ENCODE measurements at places on chromosomes 16 and 17.

DNA sequence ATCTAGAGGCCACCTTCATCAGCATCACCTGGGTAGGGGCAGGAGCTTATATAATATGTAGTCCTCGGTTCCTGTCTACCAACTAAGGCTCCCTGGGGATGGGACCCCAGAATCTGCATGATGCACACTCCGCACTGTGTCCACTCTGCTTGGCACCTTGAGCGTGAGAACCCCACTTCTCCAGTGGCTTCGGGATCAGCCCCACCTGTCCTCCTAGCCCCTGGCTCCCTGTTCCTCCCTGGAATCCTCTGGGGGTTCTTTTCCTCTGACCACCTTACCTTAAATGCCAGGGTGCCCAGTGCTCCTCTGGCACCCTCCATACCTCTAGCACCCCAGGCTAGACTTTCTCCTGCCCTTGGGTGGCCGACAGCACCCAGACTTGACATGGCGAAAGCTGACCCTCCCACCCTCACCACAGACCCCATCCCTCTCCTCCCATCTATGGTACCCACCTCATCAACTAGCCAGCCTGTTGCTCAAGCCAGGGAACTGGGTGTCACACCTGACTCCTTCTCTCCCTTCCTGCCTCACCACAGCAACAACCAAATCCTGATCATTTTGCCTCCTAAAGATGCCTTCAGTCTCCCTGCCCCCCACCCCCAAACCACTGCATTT, 2.8 kb upstream of the NXPH3 start:
- DNase-seq, result no peak

- no peak for DNase-seq
Observed at GRCh38 chr16:27270349-27270748, 1.8 kb upstream of the NSMCE1 start.

GRCh38 chr17:38704606-38705522, at the start of gene MLLT6:
Gene MLLT6, plus strand, starts transcription at chr17:38705273. Its CDS starts 360 bp downstream, at chr17:38705633.
- DNase-seq, result no peak

DNA sequence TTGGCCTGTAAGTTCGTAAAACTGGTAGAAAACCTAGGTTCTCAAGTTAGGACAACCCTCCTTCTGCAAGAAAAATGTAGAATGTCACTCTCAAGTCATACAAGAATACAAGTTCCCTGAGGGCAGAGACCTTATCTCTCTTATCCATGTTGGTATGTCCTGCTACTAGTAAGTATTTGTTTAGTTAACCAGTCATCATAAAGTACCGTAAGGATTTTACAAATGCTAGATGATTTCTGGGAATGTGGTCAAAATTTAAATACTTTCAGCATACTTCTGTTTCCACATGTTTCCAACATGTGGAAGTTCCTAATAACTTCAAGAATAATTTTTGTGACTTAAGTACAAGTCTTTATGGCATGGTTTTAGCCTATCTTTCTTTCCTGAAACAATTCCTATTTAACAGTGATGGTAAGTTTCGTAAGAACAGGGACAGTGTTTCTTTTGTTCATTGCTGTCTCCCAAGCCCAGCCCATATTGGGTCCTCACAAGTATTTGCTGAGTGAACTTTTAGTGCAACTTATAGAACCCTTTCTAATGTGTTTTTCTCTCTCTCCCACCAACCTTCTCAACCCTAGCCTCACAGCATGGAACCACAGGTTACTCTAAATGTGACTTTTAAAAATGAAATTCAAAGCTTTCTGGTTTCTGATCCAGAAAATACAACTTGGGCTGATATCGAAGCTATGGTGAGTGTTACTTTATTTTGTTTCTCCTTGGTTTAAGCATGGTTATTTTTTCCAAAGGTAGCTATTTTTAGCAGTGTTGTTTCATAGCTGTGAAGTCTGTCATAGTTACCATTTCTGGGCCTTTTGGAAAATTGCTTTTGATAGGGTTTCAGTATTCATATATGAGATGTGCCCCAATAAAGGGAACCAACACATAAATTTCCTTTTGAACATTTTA, 4.5 kb downstream of the NBR1 start:
- DNase-seq, result no peak

DNA sequence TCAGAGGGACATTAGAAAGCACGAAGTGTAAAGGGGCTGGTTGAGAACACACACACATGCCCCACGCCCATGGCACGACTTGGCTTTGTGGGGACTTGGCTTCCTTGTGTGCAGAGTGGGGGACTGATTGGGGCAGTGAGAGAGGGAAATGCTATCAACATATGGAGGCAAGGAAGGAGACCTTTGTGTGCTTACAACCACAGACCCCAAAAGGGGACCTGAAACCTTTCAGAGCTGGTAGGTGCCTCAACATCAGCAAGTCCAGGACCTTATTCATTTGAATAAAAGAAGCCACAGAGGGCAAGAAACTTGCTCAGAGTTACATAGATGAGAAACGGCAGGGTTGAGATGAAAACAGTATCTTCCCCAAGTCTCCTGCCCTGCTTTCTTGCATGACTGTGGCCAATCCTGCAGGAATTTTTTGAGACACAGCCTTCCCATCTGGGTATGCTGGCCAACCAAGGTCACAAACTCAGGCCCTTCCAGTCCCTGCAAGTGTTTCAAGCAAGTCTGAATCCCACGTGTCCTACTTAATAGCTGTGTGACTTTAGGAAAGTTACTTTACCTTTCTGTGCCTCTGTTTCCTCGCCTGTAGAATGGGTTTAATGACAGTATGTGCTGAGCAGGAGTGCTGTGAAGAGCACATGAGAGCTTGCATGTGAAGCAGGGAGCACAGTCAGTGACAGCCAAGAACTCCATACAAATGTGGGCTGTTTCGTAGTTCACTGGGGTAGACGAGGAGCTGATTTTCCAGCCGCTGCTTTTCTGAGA, 26.2 kb downstream of the C16orf78 start:
- DNase-seq, result no peak

DNA sequence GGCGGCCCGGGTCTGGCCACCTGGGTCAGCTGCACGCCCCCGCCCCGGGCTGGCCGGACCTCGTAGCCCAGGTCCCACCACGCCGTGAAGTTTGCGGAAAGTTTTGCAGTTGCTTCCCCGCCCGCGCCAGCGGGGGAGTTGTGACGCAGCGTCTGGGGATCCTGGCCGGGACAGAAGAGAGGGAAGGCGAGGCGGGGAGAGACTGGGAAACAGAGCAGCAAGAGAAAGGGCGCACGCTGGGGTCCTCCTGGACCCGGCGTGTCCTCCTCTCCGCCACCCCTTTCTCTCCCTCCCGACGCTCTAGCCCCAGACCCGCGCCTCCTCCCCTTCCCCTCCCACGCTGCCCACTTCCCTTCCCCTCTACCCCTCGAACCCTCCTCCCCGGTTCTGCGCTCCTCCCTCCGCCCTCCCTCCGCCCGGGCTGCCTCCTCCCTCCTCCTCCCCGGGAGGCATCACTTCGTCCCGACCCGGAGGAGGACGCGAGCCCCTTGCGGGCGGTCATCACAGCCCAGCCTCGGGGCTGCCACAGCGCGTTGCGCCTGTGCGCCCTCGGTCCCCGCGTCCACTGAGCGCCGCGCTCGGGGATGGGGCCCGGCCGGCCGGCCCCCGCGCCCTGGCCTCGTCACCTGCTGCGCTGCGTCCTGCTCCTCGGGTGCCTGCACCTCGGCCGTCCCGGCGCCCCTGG, at the start of gene MRC2:
Gene MRC2 (plus strand): TSS at position 452 of the 685 bp plus-strand sequence. CDS start 133 bp downstream, at position 585.
- DNase-seq, result no peak

- DNase-seq, result no peak
Observed at GRCh38 chr16:84419730-84420129, 51.4 kb downstream of the ATP2C2 start.

GRCh38 chr16:89534252-89534756, 26.1 kb downstream of the SPG7 start:
- DNase-seq, result no peak

DNA sequence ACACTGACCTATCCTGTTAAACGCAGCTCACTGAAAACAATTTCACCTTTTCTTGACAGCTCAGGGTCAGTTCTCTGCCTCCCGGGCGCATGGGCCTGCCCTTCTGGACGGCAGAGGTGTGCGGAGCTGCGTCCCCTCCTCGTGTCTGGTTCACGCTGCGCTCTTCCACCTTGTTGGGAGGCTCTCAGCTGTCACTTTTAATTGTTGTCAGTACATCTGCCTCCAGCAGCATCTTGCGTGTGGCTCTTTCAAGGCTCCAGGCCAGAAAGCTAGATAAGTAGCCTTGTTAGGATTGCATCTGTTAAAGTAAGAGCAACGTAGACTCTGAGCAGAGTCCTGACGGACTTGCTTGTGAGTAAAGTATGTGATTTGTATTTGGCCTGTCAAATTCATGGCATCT, 59.4 kb downstream of the MGAT5B start:
- DNase-seq, result no peak

DNA sequence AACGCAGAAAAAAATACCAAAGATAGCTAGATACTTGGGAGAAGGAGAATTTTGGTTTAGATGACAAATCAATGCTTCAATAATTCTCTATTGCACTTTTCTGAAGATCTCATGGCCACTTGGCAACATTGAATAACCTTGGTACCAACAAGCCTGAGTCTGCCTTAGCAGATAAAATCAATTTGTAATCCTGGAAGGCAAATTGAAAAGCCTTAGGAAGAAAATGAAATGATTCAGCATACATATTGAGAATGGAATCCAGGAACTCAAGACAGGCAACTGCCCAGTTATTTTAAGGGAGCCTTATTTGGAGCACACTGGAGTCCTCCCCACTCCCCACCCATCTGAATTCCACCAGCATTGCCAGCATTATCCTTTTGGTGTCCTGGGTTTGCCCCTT, 109.3 kb upstream of the SOX9 start:
- DNase-seq, result no peak

DNA sequence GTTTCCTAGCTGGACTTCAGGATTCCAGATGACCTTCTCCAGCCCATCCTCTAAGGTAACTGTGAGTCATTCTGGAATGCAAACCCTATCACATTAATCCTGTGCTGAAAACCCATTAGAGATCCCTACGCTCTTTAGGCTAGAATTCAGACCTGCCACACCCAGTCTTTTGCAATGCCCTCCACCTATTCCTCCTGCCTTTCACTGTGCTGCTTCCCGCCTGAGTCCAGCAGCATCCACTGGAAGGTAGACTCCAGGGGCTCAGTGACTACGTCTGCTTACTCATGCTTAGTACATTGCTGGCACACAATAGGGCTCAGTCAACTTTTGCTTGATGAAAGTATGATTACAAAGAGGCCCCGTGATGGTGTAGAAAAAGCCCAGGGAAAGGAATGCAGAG, 121.1 kb downstream of the SPACA3 start:
- no peak for DNase-seq

GRCh38 chr16:78291604-78292003, 192.2 kb downstream of the WWOX start:
- DNase-seq, result no peak

GRCh38 chr16:81627024-81627423, 152.1 kb upstream of the PLCG2 start:
- no peak for DNase-seq

GRCh38 chr17:70352834-70353233, 183.5 kb downstream of the KCNJ2 start:
- no peak for DNase-seq

DNA sequence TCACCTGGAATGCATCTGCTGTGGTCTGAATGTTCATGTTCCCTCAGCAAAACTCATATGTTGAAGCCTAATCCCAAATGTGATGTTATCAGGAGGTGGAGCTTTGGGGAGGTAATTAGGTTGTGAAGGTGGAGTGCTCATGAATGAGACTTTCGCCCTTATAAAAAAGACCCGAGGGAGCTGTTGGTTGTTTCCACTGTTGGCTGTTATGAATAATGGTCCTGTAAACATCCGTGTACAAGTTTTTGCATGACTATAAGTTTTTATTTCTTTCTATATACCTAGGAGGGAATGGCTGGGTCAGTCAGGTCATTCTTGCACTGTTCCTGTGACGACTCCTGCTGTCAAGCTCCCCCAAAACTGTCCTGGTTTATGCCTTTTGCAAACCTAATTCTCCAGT, 9.6 kb upstream of the CHP2 start:
- no peak for DNase-seq

DNA sequence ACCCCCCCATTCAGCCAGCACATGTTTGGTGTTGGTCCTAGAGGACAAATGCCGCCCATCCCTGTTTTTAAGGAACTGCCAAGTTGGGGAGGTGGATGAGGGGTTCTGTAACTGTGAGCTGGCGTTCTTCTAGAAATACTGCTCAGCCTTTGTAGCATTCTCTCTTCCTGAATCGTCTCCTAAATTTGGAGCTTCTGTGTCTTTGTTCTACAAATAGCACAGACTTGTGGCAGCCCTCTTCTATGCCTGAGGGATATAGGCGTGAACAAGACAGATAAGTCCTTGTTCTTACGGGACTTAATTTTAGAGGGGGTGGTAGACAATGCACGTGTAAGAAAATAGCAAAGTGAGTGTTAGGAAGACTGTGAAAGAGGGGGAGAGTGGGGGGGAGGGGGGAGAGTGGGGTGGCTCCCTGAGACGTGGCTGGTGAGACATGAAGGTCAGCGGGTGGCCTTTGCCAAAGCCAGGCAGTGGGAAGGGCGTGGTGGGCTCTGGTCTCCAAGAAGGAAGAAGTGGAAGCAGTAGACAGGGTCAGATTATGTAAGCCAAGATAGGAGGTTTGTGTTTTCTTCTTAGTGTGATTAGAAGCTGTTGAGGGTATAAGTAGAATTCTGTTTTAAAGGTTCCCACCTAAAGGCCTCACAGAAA, 9.9 kb downstream of the MFSD11 start:
- no peak for DNase-seq
